ENCODE measurements at places on chromosomes 1 and 21.

- DNase-seq: peak; percentile 40
Observed at GRCh38 chr1:200240656-200241055, 169.2 kb downstream of the ZNF281 start.

GRCh38 chr1:23492132-23492720 is 8.2 kb upstream of the ASAP3 start:
- DNase-seq: no peak

DNA sequence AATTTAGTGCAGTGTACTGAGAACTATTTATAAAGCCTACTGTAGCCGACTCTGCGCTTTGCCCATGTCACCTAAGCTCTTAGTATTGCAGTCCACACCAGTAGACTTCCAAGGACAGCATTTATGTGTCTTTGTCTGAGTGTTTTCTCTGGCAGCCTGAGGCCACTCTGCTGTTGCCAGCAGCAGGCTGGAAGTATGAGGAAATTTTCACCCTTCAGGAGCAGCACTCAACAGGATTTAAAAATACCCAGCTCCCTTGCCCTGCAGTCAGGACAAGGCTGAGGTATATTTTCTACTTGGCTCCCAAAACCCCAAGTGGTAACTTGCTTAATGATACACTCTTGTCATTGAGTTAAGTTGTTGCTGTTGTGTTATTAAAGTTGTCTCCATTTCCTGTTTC is 230.1 kb downstream of the SRGAP2C start:
- DNase-seq: no peak

DNA sequence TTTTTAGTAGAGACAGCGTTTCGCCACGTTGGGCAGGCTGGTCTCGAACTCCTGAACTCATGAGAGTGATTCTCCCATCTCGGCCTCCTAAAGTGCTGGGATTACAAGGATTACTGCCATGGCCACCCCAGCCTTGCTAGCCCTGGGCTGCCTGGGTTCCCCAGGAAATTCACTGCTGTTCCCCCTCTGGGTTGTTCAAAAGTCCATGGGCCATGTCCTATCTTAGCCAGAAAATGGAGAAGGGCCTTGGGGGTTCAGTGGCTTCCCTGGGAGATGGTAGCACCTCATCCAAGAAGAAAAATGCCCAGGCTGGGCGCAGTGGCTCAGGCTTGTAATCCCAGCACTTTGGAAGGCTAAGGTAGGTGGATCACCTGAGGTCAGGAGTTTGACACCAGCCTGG is 20.9 kb downstream of the SLC26A9 start:
- no peak for DNase-seq

- DNase-seq: no peak
Observed at GRCh38 chr1:235831148-235831547, 35.6 kb downstream of the LYST start.

- no peak for DNase-seq
Observed at GRCh38 chr1:6357243-6357936, 36.2 kb downstream of the ACOT7 start.

- DNase-seq: no peak
Observed at GRCh38 chr21:35923971-35924370, 136.4 kb downstream of the SETD4 start.

DNA sequence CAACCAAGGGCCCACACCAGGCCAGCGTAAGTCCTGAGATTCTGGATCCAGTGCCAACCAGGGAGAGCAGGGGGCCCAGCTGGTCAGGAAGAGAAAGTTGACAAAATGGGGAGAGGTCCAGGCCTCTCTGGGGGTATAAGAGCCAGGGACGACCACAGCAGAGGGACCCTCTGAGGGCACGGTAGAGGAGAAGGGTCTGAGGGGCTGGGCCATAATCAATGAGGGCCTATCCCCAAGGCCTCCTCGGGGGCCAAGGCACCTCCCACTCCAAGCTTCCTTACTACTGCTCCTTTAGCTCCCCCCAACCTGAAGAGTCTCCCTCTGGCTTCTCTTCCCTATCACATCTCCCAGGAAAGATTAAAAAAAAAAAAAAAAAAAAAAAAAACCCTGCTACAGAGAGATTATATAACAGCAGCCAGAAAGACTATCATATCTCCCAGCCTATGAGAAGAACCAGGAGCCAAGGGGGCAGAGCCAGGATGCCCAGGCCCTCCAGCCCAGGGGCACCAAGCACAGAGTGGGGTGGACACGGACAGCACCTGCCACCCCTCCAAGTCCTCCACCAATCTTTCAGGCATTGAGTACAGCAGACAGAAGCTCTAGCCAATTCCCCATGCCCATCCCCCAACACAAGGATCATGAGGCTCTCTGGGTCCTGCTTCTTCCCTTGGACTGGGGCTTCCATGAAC is 2.7 kb downstream of the MEF2D start:
- peak; percentile 67 for DNase-seq

GRCh38 chr1:85582687-85583591 is 2.4 kb downstream of the CCN1 start:
- DNase-seq: no peak

DNA sequence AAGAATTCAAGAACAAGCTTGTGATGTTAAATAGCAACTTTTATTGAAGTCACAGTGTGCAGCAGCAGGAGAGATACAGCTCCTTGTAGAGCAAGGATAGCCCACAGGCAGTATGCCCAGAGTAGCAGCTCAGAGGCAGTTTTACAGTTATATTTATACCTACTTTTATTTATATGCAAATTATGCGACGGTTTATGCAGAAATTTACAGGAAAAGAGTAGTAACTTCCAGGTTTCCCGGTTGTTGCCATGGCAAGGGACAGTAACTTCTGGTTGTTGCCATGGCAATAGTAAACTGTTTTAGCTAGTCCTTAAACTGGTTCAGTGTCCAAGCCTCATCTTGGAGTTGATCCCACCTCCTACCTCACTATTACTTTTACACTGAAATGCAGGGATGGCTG is 344.6 kb upstream of the LYPLAL1 start:
- DNase-seq: no peak

DNA sequence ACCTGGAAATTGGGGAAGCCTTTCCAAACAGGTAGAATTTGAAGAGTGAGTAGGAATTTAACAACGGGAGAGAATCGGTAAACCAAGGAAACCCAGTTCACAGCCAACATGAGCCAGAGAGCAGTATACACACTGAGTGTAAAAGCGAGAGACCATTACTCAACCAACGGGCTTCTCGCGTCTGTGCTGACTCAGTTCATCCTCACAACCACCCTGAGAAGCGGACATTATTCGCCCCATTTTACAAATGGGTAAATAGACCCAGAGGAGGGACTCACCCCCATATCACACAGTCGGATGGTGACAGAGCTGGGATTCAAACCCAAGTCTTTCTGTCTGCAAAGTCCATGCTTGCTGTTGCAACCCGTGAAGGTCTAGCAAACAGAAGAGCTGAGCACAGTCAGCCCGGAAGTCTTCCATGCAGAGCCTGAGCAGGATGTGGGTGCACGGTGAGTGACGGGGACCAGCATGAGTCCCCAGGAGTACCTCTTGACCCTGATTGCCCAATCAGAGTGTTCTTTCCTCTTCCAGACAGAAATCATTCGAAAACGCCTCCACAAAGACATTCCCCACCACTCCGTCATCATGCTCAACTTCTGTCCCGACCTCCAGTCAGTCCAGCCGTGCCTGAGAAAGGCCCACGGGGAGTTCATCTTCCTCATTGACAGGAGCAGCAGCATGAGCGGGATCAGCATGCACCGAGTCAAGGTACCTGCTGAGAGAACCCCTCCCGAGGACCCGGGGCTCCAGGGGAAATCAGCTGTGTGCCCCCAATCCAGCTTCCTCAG is 32.3 kb downstream of the VWA5B1 start:
- no peak for DNase-seq

DNA sequence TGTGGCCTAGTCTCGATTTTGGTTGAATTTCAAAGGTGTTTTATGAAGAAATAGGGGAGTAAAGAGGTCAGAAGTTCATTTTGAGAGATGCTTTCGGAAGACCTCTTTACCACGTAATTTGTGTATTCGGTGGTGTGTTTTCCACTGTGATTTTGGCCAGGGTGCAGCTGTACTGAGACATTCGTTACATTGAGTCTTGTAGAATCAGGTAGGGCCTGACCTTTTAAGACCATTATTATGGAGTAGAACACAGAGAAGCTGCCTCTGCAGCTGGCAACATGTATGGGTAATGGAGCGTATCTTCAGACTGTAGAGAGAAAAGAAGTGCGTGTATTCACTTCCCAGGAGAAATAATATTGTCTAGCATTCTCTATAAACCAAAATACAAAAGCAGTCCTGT is 326.5 kb downstream of the PDE4B start:
- DNase-seq: no peak

- no peak for DNase-seq
Observed at GRCh38 chr1:240122639-240123613, 31.2 kb downstream of the FMN2 start.

- no peak for DNase-seq
Observed at GRCh38 chr1:82625537-82625936, 824.8 kb downstream of the ADGRL2 start.

GRCh38 chr21:35281956-35282355 is 232.9 kb upstream of the RUNX1 start:
- no peak for DNase-seq

DNA sequence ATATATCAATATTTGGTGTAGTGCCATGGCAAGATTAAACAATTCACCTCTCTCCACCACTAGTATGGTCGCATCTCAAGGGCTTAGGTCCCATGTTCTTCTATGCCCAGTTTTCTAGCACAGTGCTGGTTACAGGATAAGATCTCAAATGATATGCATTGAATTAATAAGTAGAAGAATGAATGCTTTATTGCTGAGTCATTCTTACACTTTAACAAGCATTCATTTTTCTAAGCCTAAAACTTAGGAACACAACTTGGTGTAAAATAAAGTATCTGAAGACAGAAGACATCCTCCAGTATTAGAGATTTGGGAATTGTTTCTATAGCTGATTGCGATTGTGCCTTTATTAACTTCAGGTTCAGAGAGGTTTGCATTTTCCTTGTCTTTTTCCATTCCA is 85.8 kb downstream of the TBX15 start:
- no peak for DNase-seq

DNA sequence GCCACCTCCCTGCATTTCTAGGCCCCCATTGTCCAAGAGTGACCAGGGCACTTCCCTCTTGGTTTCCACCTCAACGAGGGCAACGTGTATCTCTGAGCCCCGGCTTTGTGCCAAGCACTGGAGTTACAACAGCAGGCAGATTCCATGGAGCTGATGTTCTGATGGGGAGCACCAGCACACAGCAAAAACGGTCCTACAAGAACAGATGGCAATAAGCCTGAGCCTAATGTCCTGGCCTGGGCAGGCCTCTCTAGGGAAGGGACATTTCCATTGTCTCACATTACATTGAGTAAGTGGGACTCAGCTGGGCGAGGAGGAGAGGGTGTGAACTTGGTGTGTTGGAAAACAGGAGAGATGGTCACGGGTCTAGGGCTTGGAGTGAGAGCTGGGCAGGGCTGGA is 27.2 kb upstream of the NPPB start:
- DNase-seq: no peak

GRCh38 chr1:94284476-94284875 is 47.1 kb upstream of the ARHGAP29 start:
- DNase-seq: no peak

DNA sequence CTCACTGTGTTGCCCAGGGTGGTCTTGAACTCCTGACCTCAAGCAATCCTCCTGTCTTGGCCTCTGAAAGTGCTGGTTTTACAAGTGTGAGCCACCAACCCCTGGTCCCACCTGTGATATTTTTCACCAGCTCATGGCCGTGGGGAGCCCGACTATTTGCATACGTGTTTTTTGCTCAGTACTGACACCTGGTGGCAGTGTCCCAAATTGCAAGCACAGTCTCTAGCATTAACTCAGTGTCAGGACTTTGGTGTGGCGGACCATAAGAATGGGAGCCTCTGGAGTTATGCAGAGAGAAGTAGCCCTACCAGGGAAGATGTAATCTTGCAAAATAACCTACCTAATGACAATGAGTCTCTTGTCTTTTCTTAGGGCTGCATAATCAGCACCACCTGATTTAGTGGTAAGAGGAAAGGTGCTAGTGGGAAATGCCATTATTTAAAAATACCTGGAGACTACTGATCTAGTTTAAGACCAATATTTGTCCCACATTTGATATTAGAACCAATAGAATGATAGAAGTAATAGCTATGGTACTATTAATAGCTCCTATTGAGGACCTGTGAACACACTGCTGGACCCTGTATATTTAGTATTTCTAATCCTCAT is 305.4 kb downstream of the DISC1 start:
- peak; percentile 48 for DNase-seq

DNA sequence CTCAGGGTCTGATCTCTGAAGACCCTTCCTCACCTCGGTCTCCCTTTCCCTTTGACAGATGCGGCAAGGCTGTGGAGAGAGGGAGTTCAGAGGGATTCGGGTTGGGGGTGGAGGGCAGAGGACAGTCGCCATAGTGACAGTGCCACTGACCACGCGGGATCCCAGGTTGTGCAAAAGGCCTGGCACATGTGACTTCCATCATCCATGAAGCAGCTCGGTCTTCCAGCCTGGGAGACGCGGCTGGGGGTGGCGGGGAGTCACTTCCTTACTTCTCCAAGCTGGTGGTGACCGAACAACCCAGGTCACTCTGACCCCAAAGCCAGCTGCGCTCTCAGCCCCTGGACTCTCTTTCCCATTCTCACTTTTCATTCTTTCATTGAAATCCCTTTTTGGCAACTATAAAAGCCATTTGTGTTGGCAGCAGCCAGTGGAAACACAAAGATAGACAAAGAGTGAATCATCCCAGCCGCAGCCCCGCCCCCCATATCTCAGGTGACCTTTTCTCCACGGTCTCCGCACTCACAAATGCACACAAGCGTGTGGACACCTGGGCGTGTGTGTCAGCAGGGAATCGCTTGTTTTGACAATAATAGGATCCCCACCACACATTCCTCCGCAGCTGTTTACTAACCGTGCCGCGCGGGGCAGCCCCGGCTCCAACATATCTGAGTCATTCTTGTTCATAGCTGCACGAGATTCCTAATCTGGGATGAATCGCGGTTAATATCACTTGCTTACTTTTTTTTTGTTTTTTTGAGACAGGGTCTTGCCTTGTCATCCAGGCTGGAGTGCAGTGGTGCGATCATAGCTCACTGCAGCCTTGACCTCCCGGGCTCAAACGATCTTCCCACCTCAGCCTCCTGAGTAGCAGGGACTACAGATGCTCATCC is 68.3 kb downstream of the DHRS3 start:
- DNase-seq: peak; percentile 70

GRCh38 chr1:154777154-154777553 is 92.9 kb downstream of the KCNN3 start:
- DNase-seq: no peak

GRCh38 chr21:32360401-32360975 is 32.3 kb downstream of the URB1 start:
- no peak for DNase-seq

DNA sequence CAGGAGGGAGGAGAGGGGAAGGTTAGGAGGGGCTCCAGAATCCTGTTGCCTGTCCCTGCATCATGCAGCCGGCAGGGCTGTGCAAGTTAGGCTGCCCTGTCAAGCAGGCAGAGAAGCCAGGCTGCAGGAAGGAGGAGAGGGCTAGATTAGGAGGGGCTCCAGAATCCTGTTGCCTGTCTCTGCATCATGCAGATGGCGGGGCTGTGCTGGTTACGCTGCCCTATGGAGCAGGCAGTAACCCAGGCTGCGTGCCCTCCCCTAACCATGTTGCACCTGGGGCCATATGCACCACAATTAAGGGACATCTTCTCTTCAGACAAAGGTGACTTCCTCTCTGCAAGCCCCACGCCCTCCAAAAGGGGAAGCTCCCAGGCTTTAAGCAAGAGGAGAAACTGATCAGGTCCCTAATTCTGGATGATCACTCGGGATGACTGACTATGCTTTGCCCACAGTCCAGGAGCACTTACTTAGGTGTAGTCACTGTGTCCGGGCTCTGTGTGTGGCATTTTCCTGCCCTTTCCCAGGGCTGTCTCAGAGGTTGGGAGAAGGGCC is 457.4 kb downstream of the SETD4 start:
- no peak for DNase-seq

- no peak for DNase-seq
Observed at GRCh38 chr1:67126974-67127373, 7.8 kb downstream of the C1orf141 start.

Data from testis (tissue), 5 donors.